ENCODE measurements at places on chromosomes 12 and 14.

GRCh38 chr12:132649226-132649945 lies 30.8 kb downstream of the P2RX2 start:
- no peak for DNase-seq

- no peak for DNase-seq
Observed at GRCh38 chr14:20627346-20628027, 14.0 kb downstream of the OR6S1 start.

DNA sequence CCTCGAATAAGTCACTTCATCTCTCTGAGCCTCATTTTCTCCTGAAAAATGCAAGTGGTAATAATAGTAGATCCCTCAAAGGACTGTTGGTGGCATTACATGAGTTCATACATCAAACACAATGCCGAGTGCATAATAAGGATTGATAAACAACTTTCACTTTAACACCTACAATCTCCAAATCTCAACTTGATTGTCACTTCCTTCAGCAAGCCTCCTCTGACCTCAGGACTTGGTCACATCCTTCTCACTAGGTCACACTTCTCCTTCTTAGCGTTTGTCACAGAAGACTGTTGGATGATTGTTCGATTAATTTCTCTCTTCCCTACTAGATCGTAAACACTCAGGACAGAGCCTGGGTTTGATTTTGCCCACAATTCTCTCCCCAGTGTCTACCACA lies 7.9 kb upstream of the PRKAB1 start:
- DNase-seq, result no peak

- DNase-seq, result no peak
Observed at GRCh38 chr12:92136965-92137721, 8.5 kb downstream of the BTG1 start.

DNA sequence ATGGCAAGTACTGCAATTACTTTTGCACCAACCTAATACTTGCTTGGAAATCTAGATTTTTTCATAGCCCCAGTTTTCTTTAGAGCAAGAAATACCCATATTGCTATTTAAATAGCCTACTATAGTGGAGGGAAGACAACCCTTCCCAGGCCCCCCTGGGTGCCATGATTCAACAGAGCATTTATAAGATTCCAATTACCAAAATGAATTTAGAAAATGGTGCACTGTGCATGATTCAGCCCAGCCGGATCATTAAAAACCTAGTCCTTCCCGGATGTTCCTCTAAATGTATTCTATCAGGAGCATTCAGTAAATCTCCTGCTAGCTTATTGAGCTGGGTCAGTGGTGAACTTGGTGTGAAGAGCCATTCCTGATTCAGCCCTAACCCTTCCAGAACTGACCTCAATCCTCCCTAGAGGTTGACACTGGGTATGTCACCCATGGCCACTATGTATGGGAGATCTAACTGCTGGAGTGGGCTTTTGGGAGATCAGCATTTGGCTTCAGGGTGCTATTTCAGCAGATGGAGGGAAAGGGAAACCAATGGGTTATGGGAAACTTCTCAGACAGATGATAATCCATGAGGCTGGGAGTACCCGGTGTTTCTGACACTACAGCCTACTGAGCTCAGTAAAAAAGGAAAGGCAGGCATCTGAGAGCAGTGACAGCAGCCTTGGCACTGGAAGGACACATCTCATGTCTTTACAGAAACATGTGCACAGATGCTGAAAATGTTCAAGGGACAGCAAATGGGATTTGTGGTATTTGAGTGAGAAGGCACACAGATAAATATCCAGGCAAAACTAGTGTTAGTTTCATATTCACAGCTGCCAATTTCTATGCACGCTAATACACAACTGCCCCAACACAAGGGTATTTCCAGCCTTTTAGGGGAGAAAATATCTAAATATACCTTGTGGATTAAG lies 258.9 kb downstream of the DPF3 start:
- no peak for DNase-seq

- DNase-seq, result no peak
Observed at GRCh38 chr12:111040690-111041089, 120.3 kb upstream of the MYL2 start.

DNA sequence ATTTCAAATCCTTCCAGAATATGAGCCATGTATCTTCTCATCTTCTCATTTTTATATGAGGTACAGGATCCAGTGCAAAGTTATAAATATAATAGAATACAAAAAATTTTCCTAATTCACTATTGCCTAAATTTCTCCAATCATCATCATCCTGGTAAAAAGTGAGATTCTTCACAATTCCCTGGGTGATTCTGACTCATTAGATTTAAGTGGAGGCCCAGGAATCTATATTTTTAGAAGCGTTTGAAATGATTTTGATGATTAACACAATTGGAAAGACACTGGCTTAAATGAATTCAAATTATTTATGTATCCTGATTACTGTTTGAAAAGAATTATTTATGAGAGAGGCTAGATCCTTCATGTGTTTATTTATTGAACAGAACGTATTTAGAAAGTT lies 380.3 kb upstream of the PDE3A start:
- DNase-seq, result no peak

GRCh38 chr14:83023369-83023768 lies 1489.7 kb upstream of the SEL1L start:
- DNase-seq, result no peak

- no peak for DNase-seq
Observed at GRCh38 chr12:103903993-103904392, 26.2 kb upstream of the HSP90B1 start.

GRCh38 chr14:61478971-61479473 lies 157.6 kb downstream of the PRKCH start:
- DNase-seq, result no peak

- no peak for DNase-seq
Observed at GRCh38 chr12:47408171-47408871, 297.5 kb downstream of the RPAP3 start.

DNA sequence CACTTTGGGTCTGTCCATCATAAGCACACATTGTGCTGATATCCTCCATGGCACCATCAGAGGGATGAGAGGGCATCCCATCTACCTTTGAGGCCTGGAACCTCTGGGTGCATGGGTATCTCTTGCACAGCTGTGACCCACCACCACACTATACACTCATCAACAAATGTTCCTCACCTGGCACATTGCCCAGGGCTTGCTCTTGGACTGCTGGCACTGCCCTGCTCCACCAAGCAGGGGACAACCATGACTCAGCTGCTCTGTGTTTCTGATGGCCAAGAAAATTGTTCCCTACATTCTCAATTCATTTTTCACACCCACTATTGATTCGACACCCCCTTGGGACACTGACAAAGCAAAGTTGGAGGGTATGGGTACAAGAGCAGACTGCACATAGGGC lies 155.5 kb downstream of the PTPRO start:
- no peak for DNase-seq
